ENCODE measurements at places on chromosomes 6 and 20. TPM values are rescaled to one million over a fixed set of nuclear protein-coding genes. Genes with fewer than 3 reads are reported as not detected.

LY86 gene
- 3.6 TPM for polyA plus RNA-seq

ANGPT4 gene
- 0.10 TPM for polyA plus RNA-seq

COL21A1 gene
- 1.0 TPM for polyA plus RNA-seq

SFT2D1 gene
- polyA plus RNA-seq: 35.7 TPM

HLA-DQA1 gene
- polyA plus RNA-seq: 3.3 TPM

GPR6 gene
- polyA plus RNA-seq: 15.7 TPM

ZNF165 gene
- 1.2 TPM for polyA plus RNA-seq

TMX4 gene
- polyA plus RNA-seq: 33.1 TPM

TP53RK gene
- 8.3 TPM for polyA plus RNA-seq

RFX6 gene
- not detected for polyA plus RNA-seq

CAP2 gene
- polyA plus RNA-seq: 20.9 TPM

NPEPL1 gene
- 13.7 TPM for polyA plus RNA-seq

C4B gene
- 47.6 TPM for polyA plus RNA-seq

RAMACL gene
- polyA plus RNA-seq: not detected

ABHD16B gene
- not detected for polyA plus RNA-seq

MLIP gene
- polyA plus RNA-seq: 1.6 TPM

COL9A3 gene
- 17.5 TPM for polyA plus RNA-seq

CASS4 gene
- 1.0 TPM for polyA plus RNA-seq

SRMS gene
- polyA plus RNA-seq: not detected

ADGRG6 gene
- 0.42 TPM for polyA plus RNA-seq

SOX4 gene
- 231 TPM for polyA plus RNA-seq

OR2H1 gene
- not detected for polyA plus RNA-seq

TUBB1 gene
- not detected for polyA plus RNA-seq

RBM24 gene
- 16.6 TPM for polyA plus RNA-seq

RCAN2 gene
- polyA plus RNA-seq: 33.2 TPM

TUBB2B gene
- polyA plus RNA-seq: 1,989 TPM

DDX43 gene
- not detected for polyA plus RNA-seq

ARID1B gene
- 35.6 TPM for polyA plus RNA-seq

CCN6 gene
- not detected for polyA plus RNA-seq

SLC35D3 gene
- polyA plus RNA-seq: 6.1 TPM

BPI gene
- polyA plus RNA-seq: 0.61 TPM

XKR7 gene
- 16.0 TPM for polyA plus RNA-seq

LAMA4 gene
- polyA plus RNA-seq: 7.0 TPM

SSTR4 gene
- not detected for polyA plus RNA-seq

MAPK13 gene
- 40.2 TPM for polyA plus RNA-seq

GHRH gene
- polyA plus RNA-seq: not detected

PMEPA1 gene
- 43.8 TPM for polyA plus RNA-seq

LBP gene
- not detected for polyA plus RNA-seq

BMP6 gene
- 7.1 TPM for polyA plus RNA-seq

OCSTAMP gene
- polyA plus RNA-seq: not detected

ECT2L gene
- polyA plus RNA-seq: 0.07 TPM

WFDC10A gene
- polyA plus RNA-seq: not detected

PEDS1 gene
- polyA plus RNA-seq: 45.1 TPM

C2 gene
- 5.5 TPM for polyA plus RNA-seq

CST4 gene
- polyA plus RNA-seq: not detected

REM1 gene
- 0.25 TPM for polyA plus RNA-seq

CNR1 gene
- 3.9 TPM for polyA plus RNA-seq

CDH4 gene
- polyA plus RNA-seq: 5.2 TPM

VGLL2 gene
- not detected for polyA plus RNA-seq

POU3F2 gene
- polyA plus RNA-seq: 9.1 TPM

CFB gene
- polyA plus RNA-seq: 4.8 TPM

BPIFB2 gene
- not detected for polyA plus RNA-seq

C6orf132 gene
- polyA plus RNA-seq: 0.34 TPM

NOTCH4 gene
- polyA plus RNA-seq: 30.2 TPM

AKAP12 gene
- polyA plus RNA-seq: 76.5 TPM

CENPW gene
- polyA plus RNA-seq: 31.8 TPM

GNMT gene
- polyA plus RNA-seq: 0.32 TPM

UNC93A gene
- polyA plus RNA-seq: not detected

Data from brain (organoid and tissue), 16 donors.